Glutamatergic neuron (in vitro differentiated cells): ENCODE measurements at places on chromosomes 3 and 15.

- no peak for DNase-seq
Observed at GRCh38 chr15:32884146-32884545, 166.3 kb downstream of the GREM1 start.

- peak; percentile 36 for DNase-seq
Observed at GRCh38 chr3:186653984-186654383, 11.8 kb upstream of the HRG start.

GRCh38 chr15:48856942-48857341 lies 21.0 kb upstream of the EID1 start:
- no peak for DNase-seq

GRCh38 chr15:66044837-66045236 lies 175.5 kb downstream of the RAB11A start:
- no peak for DNase-seq

DNA sequence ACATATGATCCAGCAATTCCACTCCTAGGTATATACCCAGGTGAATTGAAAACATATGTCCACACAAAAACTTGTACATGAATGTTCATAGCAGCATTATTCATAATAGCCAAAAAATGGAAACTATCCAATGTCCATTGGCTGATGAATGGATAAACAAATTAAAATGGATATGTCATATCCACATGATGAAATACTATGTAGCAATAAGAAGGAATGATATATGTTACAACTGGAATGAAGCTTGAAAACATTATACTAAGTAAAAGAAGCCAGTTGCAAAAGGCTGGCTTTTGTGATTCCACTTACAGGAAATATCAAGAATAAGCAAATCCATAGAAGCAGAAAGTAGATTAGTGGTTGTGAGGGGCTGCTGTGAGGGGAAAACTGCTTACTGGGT lies 33.7 kb downstream of the BNC1 start:
- DNase-seq, result no peak

GRCh38 chr3:193843474-193844301 lies 250.7 kb downstream of the OPA1 start:
- no peak for DNase-seq

GRCh38 chr15:101099183-101099582 lies 152.7 kb downstream of the CHSY1 start:
- no peak for DNase-seq

GRCh38 chr3:178310949-178311348 lies 225.3 kb upstream of the KCNMB2 start:
- no peak for DNase-seq

DNA sequence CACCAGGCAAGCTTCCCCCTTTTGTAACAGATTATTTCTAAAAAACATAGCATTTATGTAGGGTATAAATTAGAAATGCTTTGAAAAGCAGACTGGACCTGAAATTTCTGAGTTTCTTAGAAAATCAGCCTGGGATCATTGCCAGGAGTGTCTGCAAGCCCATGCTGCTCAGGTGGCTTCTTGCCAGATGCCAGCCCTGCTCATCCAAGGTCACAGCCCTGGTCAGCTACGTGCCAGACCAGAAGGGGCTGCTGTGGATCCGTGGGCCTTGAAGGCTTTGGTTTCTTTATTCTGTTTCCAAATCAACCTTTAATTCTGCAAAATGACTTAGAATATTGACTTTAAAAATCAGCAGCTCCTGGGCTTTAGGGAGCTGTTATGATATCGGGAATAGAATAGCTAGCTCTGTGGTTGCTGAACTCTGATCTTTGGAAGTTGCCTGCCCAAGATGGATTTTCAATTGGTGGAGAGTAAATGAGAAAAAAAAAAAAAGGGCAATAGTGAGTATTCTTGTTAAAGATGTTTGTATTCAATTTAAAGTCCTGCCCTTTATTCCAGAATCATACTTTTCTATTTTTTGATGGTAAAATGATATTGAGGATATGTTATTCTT lies 370.1 kb upstream of the ONECUT1 start:
- no peak for DNase-seq

- peak; percentile 28 for DNase-seq
Observed at GRCh38 chr15:44711743-44712345, 527 bp downstream of the B2M start.

DNA sequence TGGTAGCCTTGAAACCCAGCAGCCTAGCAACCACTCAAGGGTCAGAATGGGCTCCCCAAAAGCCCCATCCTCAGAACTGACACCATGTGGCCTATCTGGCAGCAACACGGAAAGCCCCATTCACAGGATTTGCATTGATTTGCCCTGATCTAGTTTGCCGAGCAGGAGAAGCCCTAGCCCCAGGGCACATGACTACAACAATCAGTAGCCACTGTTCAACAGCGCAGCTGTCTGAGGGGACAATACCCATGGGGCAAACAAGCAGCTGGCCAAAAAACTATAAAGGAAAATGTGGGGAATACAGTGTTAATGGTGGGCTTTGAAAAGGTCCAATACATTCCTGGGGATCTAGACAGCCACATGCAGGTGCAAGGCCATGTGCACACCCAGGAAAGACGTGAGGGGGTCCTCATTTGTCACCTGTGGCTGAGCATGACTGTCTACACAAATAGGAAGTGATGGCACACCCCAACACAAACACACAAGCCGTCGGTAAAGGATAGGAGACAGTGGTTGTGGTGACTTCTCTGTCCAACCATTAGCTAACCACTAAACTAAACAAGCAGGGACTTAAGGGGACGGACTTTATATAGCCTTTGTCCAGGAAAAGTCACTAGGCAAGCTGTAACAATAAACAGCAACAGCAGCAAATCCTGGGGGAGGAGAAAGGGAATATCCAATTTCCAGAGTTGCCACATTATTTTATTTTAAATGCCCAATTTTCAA lies 113.7 kb downstream of the LRIG1 start:
- DNase-seq, result peak; percentile 43

DNA sequence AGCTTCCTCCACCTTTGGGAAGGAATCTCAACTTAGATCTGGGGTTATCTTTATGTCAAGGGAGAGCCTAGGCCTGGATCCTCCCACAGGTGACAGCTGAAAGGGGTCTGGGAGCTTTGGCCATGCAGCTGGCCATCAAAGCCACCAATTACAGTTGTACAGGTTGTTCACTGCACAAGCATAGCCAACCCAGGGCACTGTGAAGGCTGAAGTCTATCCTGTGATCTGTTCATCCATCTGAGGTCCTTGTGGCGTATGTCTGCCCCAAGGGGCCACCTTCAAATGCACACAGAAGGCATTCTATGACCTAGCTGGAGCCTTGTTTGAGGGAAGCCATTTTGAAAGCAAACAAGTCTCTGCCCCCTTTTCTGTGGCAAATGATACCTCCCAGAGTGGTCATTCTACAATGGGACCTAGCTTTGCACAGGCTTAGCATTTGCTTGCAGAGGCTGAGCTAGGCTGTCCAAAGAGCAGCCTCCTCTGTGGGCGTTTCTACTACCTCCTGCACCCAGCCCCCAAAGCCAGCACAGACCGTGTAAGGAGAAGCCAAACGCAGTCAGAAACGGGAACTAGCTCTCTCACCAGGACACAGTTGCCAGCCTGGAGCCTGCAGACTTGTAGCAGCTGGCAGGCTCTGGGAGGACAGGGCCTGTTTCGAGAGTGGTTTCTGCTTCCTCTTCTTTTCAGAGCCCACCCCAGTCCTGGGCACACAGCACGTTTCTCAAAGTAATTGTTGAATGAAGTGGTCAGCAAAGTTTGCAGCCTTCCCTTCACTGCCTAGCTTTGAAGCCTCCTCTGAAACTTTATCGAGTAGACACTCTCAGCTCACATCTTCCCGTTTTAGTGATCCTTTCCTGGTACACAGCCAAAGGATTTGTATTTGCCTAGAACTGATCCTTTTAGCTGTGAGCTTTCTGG lies 157.3 kb upstream of the SMAD3 start:
- no peak for DNase-seq

GRCh38 chr15:64112904-64113303 lies 17.1 kb downstream of the SNX1 start:
- no peak for DNase-seq

GRCh38 chr3:88434001-88434400 lies 284.2 kb downstream of the C3orf38 start:
- no peak for DNase-seq

DNA sequence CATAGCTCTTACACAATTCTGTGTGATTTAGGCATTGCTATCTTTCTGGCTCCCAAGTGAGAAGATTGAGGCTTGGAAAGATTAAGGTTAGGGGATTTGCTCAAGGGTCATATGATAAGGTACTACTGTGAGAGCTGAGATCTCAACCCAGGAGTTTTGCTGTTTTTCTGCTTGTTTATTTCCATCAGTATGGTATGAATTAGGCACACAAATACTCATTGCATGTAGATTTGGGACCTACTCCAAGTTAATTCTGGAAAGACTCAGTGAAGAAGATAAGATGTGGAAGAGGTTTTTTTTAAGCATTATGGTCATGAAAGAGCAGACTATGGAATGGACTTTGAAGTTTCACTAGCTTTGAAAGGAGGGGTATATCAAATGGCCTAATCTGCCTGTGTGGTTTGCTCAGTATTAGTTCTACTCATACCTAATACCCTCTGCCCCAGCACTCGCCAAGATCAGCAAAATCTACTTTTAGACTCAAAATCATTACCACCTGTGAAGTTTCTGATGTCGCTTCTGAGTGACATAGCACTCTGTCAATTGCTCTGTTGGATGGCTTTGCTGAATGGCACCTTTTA lies 12.5 kb downstream of the MBNL1 start:
- DNase-seq, result no peak

- DNase-seq, result no peak
Observed at GRCh38 chr3:59392116-59392515, 342.3 kb upstream of the CFAP20DC start.

DNA sequence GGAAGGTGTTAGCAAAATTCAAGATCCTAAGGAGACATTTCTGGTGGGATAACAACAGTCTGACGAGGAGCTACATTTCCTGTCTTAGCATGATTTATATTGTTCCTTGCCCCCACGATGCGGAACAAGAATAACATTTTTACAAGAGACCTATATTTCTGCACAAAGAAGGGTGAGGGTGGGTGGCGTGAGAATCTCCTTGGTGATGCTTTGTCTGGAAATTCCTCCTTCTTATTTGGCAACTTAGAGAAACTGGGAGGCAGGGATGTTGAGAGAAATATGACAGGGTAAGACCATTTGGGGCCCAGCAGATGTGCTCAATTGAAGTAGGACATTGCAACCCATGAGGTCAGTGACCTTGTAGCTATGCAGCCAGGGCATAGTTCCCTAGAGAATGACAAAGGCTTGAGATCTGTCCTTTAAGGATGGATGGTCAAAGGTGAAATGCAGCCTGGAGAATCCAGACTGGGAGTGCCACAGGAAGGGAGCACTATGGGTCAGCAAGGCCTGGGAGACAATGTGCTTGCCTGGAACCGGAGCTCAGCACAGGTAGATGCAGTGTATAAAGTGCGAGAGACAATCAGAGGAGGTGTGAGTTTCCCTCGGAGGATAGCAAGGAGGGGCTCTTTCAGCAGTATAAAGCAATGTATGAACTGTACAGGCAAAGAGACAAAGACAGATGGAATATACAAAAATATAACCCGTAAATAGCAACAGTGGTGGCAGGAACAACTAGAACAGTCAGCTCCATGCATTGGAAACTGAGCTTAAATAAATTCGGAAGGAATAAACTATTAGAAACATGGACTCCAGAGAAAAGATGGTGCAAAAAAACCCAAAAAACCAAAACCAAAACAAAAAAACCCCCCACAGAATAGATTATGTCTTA lies 317.6 kb upstream of the TBL1XR1 start:
- no peak for DNase-seq

DNA sequence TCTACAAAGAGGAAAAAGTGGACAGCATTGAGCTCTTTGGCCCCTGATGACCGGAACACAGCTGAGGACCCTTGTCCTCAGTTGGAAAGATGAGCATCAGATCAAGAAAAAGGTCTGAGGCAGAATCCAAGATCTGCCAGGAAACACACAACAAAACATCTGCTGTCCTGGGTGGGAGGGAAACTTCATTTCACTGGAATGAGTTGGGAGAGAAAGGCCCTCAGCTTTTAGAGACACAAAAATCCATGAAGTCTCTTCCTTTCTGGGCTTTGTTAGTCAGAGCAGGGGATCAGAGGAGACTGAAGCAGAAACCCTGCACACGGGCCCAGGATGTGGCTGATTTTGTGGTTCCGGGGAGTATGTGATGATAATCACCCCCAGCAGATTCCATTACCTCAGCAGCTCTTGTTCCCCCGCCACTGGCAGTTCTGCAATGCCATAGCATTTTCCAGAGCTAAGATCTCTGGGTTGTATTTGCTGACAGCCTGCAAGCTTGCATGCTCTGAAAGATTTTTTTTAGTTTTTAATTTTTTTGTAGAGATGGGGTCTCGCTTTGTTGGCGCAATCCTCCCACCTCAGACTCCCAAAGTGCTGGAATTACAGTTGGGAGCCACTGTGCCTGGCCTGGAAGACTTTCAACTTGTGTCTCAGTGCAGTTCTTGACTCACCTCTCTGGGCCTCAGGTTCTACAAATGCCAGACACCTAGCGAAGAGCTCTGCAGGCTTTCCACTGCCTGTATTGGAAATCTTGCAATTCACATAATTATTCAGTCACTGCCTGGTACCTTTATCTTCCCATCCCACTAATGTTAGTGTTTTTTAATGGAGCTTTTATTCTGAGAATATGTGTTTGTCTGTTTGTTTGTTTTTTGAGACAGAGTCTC lies 5.8 kb upstream of the TATDN2 start:
- DNase-seq, result no peak

DNA sequence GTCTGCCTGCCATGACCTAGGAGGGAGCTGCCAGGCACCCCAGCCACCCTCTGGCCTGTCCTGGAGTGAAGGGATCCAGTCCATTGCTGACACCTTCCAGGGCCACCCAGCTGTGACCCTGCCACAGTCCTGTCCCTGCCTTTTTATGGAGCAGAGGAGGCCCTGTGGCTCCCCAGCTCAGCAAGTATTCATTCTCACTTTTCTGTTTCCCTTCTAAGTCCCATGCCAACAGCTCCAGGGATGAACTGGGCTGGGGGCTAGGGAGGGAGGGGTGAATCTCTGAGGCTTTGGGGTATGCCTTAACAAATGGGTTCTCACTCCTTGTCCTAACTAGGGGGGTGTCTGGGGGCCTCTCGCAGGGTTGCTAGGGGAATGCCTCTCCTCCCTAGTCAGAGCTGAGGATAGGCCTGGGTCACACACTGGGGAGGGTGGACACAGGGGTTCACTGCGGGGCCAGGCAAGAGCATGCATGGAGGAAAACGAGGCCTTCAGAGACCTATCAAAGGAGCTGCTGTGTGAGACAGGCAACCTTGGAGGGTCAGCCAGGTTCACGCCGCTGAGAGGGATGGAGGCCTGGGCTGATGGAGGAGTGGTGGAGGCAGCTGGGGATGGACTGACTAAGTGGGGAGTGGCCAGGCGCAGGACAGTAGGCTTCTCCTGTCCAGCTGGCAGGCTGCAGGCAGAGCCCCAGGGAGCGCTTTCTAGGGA lies 31.8 kb downstream of the EPHB3 start:
- DNase-seq, result no peak

- DNase-seq, result no peak
Observed at GRCh38 chr15:89680282-89680873, 1.2 kb upstream of the PLIN1 start.

- DNase-seq, result no peak
Observed at GRCh38 chr3:127037418-127037841, 54.5 kb downstream of the PLXNA1 start.
